ENCODE measurements at places on chromosomes 4 and X.

GRCh38 chr4:10158333-10158942 lies 41.8 kb upstream of the WDR1 start:
- no peak for DNase-seq

- no peak for DNase-seq
These were observed 107.5 kb downstream of the GUCY2F start for GRCh38 chrX:109374262-109374960.

- no peak for DNase-seq
These were observed 492.9 kb upstream of the INTU start for GRCh38 chr4:127139788-127140286.

- no peak for DNase-seq
These were observed 10.0 kb downstream of the PARM1 start for GRCh38 chr4:74942918-74943253.

DNA sequence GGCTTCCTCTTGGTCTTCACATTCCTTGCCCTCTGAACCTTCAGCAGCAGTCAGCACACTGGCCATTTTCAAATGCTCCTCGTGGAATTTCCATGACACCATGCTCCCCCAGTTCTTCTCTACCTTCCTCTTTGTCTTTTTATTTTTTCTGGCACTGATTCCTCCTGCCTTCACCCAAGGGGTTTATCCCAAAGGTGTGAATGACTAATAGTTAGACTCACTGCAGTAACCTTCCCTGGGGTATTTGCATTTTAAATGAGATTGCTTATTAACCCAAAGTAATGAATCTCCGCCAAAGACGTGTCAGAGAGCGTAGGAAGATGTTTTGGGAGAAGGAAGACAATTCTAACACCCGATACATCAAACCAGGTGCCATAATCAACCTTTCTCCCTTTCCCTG lies 36.2 kb downstream of the CD40LG start:
- no peak for DNase-seq

DNA sequence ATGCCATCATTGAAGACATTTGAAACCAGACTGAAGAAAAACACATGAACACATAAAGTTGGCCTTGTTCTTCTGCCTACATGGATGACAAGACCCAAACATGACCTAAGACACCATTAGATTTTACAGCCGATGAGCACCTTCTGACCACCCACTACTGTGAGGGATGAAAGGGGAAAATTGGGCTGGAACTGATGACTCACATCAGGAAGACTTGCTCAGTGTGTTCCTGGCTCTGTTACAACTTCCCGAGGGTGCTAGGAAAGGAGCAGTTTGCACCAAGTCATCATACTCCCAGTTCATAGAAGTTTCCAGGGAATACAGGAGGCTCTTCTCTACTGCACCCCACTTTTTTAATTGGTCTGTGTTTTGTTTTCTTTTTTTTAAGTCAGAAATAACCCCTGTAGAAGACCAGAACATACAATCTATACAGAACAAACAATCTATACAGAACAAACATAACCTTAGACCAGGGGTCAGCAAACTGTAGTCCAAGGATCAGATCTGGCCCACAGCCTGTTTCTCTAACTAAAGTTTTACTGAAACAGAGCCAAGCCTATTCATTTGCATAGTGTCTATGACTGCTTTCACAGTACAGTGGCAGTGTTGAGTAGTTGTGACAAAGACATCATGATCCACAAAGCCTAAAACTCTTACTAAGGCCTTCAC lies 25.3 kb downstream of the BTC start:
- no peak for DNase-seq

- DNase-seq, result no peak
These were observed 97.1 kb downstream of the NFKB1 start for GRCh38 chr4:102598086-102598761.

- no peak for DNase-seq
These were observed 7.0 kb downstream of the TNIP3 start for GRCh38 chr4:121156822-121157769.

DNA sequence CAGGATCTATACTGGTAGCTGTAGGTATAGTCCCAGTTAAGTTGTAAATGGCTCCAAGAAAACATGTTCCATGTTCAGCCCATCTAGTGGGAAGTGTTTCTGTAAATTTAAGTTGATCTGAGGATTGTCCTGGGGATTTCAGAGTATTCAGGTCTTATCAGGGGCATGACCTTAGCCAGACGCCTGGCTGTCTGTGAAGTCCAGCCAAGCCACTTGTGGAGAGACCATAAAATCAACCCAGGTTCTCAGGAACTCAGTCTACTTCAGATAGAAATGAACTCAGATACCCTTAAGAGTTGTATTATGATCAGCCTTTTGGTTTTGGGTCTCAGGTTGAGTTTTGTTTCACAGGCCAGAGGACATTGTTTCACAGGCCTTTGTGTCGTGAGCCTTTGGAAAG lies 95.9 kb downstream of the EGF start:
- DNase-seq, result no peak

- no peak for DNase-seq
These were observed 39.8 kb upstream of the TADA2B start for GRCh38 chr4:7003176-7003878.

DNA sequence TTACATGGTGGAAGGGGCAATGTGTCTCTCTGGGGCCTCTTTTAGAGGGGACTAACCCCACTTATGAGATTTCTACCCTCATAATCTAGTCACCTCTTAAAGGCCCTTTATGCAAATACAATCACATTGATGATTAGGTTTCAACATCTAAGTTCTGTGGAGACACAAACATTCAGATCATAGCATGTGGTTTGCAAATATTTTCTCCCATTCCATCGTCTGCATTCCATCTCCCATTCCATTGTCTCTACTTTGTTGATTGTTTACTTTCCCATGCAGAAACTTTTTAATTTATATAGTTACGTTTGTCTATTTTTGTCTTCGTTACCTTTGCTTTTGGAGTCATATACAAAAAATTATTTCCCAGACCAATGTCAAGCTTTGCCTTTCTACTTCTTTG lies 927.5 kb upstream of the INTU start:
- no peak for DNase-seq
